ENCODE measurements at places on chromosomes 2 and 18. TPM values are rescaled to one million over a fixed set of nuclear protein-coding genes. Genes with fewer than 3 reads are reported as not detected.

GRCh38 chr2:119483896-119484718 lies 40.2 kb downstream of the SCTR start:
- no peak for DNase-seq

DNA sequence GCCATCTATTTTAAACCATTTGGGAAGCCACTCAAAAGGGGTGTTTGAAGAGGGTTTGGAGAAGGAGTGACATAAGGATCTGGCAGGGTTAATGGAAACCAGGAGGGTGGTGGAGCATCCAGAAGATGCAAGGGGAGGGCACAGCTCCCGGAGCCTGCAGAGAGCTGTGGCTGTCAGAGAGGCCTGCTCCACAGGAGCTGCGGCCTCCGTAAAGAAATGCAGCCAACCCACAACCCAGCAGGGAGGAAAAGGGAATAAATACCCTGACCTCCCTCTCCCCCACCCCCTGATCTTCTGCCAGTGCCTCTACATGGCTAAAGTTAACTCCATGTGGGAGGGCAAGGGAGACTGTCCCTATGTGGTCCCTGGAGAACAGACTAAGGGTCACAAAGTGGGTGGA lies 567.1 kb upstream of the POU3F3 start:
- DNase-seq, result no peak

DNA sequence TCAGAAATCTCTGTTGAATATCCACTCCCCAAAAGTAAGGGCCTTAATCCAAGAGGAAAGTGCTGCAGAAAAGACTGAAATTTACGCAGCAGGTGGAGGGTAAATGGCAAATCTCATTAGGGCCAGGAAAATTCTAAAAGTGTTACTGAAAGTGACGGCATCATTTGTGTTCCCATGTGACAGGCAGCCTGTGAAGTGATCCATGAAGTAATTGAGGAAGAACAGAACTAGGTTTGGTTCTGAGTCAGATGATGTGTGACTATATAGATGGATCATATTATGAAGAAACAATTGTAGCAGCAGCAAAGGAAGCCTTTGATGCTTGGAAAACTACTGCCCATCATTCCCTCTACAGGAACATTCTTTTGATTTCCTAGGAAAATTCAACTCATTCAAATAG lies 401.2 kb downstream of the TGIF1 start:
- no peak for DNase-seq

DNA sequence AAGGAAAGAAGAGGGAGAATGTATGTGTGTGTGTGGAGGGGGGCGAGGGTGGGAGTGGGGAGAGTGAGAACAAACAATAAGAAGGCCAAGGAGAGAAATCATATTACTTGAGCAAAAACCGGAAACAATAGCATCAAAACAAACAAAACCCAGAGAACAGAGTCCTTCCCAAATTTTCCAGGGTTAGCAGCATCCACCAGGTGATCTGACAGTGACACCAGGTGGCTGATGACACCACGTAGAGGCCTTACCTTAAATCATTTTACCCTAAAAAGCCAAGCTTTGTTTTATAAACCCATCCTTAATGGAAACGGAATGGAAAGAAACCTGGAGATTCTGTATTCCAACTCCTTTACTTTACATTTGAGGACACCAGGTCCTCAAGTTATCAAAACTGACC lies 42.9 kb downstream of the CDCA7 start:
- DNase-seq, result no peak

DNA sequence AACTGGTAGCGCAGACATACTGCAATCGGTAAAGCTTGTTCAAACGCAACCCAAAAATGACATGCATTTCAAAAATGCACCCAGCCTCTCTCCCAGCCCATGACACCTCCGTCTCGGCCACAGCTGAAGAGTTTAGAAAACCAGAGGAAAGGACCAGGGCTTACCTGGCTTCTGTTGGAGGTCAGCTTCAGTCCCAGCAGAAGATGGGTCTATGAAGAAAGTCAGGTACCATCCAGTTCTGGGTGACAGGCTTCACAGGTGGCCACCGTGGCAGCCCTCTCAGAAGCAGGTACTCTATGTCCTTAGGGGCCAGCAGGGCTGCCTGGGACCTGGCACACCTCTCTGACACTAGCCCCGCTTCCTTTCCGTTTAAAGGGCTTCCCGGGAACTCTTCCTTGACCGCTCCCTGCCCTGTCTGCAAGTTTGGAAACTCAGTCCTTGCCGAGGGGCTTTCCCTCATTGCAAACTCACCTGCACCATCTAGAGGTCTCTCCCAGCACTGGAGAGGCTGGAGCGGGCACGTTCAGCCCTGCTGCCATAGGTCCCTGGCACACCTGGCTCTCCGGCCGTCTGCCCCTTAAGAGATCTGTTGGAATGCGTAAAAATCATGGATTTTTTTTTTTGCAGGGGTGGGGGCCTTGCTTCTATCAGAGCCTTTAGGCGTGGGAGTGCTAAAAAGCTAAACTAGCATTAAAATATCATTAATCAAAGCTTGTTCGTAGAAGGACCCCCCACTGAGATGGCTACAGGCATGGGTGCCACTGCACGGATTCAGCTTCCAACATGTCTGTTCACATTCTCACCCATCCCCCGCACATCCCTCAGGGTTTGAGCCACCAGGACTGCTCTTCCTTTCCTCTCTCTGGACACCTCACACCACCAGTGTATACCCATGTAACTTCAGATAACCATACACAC lies at the start of gene EDAR:
Gene EDAR, minus strand, starts transcription at position 425 of the 918 bp plus-strand sequence. CDS start 58,206 bp downstream, outside the sequence.
- peak; percentile 50 for DNase-seq

- no peak for DNase-seq
Measured at GRCh38 chr2:3405876-3406275, 26.4 kb downstream of the TRAPPC12 start.

DNA sequence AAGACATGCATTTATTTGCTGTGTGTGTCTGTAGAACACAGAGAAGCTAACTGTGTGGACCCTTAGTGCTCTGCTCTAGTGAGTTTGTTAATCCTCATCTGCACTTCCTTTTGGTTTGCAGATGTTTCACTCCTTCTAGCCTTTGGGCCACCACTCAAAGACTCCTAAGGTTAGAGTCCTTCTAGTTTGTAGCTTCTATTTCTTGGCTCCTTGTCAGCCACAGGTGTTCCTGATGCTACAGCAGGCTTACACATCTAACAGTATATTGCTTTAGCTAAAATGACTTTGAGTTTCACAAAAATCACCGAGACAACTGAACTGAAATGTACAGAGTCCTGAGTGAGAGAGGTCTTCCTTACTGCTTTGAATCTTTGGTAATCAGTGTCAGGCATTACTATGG lies 551.4 kb downstream of the NRXN1 start:
- no peak for DNase-seq

DNA sequence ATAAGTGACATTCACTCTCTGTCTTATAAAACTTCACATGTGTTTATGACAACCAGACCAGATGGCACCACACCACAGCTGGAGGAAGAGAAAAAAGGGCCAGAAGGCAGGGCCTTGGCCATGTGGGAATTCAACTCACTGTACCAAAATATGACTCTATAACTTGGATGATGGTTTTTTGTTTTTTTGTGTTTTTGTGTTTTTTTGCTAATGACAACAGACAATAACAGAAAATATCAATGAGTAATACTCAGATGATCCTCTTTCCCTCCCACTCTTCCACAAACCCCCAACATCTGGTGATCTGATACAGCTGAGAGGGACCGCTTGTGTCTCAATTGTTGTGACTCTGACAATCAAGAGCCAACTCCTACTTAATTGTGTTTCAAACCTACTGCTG lies 12.4 kb downstream of the NMI start:
- DNase-seq, result no peak

GRCh38 chr2:221025398-221025797 lies 546.7 kb downstream of the EPHA4 start:
- no peak for DNase-seq

DNA sequence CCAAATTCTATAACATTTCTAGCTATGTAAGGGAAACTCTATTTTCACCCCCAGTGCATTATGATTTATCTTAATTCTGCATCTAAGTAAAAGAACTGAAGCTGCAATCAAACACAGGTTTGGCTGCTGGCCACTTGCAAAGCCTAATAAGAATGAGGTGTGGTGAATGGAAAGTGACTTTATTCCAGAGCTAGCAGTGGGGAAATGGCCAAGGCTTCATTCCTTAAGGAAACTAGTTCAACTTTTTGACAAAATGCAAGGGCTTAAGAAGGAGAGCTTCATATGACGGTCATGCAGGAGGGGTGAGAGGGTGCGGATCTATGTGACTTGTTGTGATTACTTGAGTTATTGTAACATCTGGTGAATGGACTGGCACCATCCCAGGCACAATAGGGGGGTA lies 1802.0 kb downstream of the SUCLG1 start:
- DNase-seq, result no peak

DNA sequence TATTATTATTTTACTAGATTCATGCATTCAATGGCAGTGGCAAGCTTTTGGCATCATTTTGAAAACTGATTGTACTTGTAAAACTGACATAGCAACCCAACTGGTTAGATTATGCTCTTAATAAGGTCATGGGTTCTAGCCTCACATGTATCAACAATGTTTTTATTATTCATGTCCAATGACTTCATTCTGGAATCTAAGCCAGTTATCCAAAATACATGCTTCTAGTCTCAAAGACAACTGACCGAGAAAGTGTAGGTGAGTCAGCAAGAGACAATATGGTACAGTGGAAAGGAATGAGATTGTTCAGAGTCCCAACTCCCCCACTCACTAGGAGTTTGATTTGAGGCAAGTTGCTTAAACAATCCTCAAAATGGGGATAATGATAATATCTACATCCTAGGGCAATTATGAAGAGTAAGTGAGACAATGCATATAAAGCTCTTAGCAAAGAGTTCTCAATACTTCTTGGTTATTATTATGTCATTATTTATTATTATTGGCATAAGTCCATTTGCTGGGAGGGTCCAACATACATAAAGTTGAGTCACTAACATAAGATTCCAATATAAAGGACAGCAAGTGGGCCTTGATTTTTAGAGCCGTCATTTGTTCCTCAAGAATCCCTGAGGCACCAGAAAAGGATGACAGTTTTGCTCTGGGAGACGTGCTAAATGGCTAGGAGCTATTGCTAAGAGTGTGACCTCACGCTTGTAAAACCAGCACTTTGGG lies 99.4 kb downstream of the NEB start:
- DNase-seq, result no peak

DNA sequence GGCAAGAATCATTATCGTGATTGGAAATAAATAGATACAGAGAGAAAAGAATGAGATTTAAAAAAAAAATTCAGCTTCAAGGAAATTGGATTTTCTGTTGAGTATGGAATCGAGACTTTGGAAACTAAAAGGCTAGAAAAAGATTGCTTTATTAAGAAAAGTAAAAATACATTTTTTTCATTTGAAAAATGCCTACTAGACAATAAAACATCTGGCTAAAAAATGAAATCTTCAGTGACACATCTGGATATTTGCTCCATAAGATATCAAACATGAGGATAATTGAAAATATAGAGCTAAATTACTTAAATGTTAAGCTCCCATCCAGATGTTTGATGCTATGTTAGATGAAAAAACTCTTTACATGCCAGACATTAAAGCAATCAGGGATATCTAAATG lies 879.5 kb downstream of the TSN start:
- DNase-seq, result no peak

DNA sequence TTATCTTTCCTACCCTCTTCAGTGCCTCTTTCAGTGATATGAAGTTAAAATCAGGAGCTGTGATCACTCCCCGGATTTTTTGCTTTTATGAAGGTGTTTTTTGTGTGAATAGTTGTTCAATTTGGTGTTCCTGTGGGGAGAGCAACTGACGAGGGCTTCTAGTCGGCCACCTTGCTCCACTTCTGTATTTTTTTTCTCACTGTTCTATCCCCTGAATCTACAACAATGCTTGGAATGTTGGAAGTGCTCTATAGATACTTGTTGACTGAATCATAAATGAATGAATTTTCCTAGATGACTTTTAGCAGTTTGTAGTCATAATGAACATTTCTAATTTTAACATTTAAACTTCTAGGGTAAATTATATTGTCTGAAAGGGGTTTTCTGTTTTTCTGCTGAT lies 247.3 kb downstream of the ZNF385B start:
- DNase-seq, result no peak

GRCh38 chr2:19536136-19536535 lies 177.7 kb upstream of the OSR1 start:
- no peak for DNase-seq

GRCh38 chr2:164897469-164898260 lies 56.0 kb upstream of the COBLL1 start:
- no peak for DNase-seq

DNA sequence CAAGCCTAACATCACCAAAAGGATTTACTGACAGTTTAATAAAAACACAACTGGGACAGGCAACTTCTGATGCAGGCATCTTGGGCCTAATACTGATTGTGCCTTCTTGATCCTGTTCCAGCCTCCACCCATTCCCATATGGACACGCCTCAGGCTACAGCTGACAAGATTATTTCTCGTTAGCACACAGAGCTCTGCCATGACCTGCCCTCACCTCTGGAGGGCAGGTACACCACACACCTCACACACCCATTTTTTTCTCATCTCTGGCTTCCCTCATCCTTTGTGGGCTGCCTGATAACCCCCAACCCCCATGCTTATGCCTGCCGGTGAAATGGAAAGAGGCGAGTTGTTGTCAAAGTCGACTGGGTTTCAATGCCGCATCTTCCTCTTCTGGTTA lies 147.0 kb downstream of the ANTXR1 start:
- no peak for DNase-seq

GRCh38 chr18:24346254-24346653 lies 51.4 kb downstream of the OSBPL1A start:
- DNase-seq, result no peak

The ST6GAL2 gene
- total RNA-seq, result not detected

The CFAP65 gene
- not detected for total RNA-seq

The GPN1 gene
- 44.1 TPM for total RNA-seq

The GAL3ST2 gene
- total RNA-seq, result not detected

The IHH gene
- not detected for total RNA-seq

The ASPRV1 gene
- 0.99 TPM for total RNA-seq

The CCDC68 gene
- not detected for total RNA-seq

The DAW1 gene
- total RNA-seq, result not detected

The AQP4 gene
- not detected for total RNA-seq

The SKOR2 gene
- not detected for total RNA-seq

The FBXO48 gene
- 2.8 TPM for total RNA-seq

The SPDYA gene
- 1.4 TPM for total RNA-seq
